ENCODE measurements at places on chromosomes 2 and 18.

GRCh38 chr2:44715671-44716081 is 225.8 kb upstream of the SIX3 start:
- DNase-seq = no peak

- DNase-seq = no peak
Measured at GRCh38 chr18:22032392-22032961, 136.9 kb upstream of the GATA6 start.

DNA sequence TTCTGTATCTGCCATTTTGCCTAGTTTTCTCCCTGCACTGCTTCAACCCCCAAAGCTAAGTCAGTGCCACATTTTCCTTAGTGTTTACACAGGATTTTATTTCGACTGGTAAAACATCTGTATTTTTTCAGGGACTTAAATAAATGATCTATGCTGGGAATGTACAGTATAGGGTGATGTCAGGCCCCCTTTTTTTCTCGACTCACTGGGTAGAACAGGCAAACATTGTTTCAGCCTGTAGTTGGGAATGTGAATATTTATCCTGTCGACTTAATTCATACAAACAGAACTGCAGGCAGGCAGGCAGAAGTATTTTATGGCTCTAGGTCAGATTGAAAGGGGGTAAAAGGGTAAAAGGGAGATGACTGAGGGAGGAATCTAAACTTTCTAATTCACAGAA is 123.5 kb upstream of the ZFP36L2 start:
- no peak for DNase-seq

GRCh38 chr2:109448946-109449788 is 164.6 kb downstream of the SEPTIN10 start:
- DNase-seq = no peak

DNA sequence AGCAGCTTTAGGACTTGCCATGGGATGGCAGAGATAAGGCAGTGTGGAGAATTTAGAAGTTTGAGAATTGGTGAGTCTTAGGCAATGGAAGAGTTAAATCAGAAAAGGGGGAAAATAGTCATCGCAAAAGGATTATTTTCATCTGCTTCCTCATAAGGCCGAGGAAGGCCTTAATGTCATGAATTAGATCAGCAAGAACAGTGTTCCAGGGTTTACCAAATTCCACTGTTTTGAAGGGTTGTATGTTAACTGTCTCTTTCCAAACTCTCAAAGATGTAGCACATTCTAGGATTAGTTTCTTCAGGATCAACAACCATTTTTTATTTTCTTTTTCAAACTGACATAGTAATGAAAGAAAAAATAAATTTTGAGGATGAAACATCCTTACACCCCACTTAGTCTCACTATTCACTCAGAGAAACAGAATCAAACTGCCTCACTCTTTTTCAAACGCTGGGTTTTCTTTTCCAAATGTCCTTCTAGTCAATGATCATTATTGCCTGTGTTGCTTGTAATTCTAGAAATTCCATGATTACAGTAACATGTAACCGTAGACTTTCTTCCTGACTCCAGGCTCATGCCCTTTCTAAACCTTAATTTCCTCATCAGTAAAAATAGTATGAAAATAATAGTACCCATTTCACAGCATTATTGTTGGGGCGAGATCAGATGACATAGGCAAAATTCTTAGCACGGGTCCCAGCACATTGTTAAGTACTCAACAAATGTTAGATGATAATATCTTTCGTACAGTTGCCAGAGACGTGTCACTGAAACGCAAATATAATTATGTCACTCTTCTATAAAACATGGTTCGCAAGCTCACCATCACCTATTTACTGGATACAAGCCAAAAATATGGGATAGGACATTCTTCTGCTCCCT is 23.6 kb downstream of the ZEB2 start:
- DNase-seq = no peak

Measured in NCI-H510A (cell line).